MCF 10A (cell line): ENCODE measurements at places on chromosomes 6 and 20.

DNA sequence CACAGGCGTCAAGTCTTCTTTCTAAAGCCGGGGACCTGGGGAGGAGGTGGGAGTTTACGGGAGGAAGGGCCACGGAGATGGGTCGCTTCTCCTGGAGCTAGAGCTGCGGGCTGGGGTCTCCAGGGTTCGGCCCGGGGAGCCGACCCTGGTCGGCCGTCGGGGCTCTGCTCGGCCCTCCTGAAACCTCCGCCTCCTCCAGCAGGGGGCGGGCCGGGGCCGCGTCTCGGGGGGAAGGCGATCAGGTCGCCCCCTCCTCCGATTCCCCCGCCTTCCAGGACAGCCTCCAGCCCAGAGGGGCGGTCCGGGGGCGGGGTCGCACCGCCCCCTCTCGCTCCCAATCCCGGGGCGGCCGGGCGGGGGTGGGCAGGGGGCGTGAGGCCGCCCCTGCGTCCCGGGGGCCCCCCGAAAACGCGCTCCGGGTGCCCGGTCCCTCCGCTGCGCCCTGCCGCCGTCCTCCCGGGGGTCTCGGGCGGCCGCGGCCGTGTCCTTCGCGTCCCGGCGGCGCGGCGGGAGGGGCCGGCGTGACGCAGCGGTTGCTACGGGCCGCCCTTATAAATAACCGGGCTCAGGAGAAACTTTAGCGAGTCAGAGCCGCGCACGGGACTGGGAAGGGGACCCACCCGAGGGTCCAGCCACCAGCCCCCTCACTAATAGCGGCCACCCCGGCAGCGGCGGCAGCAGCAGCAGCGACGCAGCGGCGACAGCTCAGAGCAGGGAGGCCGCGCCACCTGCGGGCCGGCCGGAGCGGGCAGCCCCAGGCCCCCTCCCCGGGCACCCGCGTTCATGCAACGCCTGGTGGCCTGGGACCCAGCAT is at the start of gene CEBPB:
CEBPB (plus strand) TSS at position 580 of the 814 bp plus-strand sequence; CDS start at position 784, 204 bp downstream.
- DNase-seq: peak; percentile 89

- DNase-seq: peak; percentile 83
Observed at GRCh38 chr6:131923356-131923755, 27.8 kb downstream of the CCN2 start.

DNA sequence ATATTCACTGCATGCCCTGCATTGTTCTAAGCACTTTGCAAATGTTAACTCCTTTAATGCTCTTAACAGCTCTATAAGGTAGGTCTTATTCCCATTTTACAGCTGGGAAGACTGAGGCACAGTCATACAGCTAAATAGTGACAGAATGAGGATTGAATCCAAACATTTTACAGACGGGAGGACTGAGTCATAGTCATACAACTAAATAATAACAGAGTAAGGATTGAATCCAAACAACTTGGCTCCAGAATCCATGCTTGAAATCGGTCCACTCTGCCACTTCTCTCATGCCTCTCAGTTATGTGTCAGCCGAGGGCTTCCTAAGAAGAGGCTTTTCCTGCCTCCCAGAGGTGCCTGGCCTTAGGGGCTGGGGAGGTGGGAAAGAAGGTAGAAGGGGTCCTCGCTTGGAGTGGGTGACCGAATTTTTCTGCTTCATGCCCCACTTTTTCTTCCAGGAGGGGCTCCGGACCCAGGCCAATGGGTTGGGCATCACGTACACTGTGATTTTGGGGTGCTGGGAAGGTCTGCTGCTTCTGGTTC is 137.4 kb upstream of the RNF24 start:
- no peak for DNase-seq

DNA sequence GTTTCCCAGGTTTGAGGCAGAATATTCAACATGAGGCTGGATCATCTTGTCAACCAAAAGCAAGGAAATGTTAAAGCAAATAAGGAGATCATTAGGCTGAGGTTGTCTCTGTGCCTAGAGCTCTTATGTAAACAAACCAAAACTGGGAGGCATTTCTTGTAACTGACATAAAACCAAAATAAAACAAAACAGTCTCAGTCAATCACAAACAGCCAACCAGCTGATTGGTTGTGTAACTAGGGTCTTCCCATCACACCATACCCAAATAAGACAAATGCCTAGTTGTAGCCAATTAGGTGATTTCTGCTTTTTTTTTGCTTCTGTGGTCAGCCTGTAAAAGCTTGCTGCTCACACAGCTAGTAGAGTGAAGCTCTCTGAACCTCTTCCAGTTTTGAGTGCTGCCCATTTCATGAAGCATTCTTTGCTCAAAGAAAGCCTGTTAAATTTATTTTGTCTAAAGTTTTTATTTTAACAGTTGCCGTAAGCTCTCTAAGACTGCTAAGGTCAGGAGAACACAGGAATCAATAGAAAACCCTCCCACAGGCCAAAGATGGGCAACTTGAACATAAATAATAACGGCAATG is 8.9 kb upstream of the FITM2 start:
- peak; percentile 18 for DNase-seq

GRCh38 chr6:65701325-65701724 is 5.7 kb downstream of the EYS start:
- no peak for DNase-seq

- DNase-seq: no peak
Observed at GRCh38 chr20:50286174-50286511, 95.5 kb downstream of the CEBPB start.

DNA sequence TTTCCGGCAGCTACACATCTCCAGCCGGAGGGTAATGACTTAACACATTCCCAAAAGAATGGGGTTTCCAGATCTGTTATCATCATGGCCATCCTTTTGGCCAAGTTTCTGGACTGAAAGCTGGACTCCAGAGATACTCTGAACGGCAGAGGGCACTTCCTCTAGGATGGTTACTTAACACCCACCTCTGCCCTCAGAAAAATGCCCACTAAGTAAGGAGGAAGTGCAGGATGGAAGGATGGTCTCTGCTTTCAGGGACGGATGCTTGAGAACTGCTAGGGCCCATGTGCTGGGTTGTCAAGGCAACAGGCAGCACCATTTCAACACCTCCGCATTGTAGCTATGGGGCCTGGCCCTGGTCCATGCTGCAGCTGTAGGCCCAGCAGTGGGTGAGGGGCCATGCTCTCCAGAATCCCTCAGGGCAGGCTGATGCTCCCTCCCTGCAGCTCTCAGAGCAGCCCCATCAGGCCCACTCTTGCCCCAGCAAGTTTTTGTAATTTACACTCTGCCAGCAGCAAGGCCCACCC is 16.5 kb upstream of the TGM3 start:
- no peak for DNase-seq

- DNase-seq: no peak
Observed at GRCh38 chr6:145531032-145531431, 204.3 kb downstream of the EPM2A start.
